ENCODE measurements at places on chromosomes 2 and 18.

DNA sequence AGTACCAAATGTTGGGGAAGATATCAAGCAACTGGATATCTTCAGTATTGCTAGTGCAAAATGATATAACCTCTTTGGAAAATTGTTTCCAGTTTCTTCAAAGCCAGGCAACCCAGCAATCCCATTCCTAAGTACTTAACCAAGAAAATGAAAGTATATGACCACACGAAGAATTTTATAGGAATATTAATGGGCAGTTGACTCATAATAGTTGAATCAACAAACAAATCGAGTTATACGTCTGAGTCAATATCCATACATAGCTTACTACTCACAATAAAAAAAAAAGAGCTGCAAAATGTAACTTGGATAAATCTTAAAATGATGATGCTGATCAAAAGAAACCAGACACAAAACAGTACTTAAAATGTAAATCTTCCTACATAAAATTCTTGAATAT lies 810.4 kb downstream of the METTL4 start:
- peak; percentile 3 for DNase-seq

DNA sequence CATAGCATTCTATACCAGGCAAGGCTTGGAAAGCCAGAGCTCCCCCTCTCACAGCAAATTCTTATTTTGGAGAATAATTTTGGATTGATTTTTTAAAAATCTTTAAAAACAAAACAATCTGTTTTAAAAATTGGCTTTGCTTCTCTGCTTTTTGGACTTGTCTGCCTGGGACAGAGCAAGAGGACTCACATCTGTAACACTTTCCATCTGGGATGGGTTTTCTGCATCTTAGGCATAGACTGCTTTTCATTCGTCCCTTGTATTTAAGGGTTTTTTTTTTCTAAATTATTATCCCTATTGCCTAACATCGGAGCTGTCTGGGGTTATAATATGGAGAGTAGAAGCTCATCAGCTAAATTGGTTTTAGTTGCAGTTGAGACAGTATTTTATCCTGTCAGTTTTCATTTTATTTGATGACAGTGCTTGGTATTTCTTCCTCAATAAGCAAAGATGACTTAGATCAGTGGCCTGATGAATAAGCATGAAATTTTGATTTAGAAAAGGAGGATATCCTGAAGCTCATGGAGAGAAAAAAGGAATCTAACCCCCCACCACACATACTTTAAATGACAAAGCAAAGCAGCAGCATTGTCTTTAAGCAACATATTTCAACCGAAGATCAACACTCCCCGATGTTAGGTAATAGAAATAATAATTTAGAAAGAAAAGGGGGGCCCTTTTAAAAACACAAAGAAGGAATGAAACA lies 2.3 kb upstream of the FZD7 start:
- no peak for DNase-seq

DNA sequence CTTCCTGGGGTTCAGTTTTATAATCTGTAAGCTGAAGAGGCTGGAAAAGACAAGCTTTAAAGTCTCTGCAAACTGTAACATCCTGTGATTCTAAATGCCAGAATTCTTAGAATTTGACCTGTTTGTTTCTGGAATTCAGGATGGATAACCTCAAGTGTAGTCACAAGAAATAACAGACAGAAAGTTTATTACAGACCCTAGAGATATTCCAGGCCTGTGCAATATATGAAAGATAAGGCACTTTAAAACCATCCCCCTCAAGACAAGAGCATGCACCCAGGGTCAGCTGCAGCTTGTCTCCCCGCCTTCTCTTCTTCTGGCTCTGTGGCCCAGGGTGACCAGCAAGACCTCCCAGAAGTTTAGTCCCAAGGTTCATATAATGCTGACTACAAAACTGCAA lies 298.7 kb upstream of the ACVR2A start:
- DNase-seq, result no peak

GRCh38 chr2:97766567-97766966 lies 53.2 kb downstream of the ZAP70 start:
- DNase-seq, result no peak

DNA sequence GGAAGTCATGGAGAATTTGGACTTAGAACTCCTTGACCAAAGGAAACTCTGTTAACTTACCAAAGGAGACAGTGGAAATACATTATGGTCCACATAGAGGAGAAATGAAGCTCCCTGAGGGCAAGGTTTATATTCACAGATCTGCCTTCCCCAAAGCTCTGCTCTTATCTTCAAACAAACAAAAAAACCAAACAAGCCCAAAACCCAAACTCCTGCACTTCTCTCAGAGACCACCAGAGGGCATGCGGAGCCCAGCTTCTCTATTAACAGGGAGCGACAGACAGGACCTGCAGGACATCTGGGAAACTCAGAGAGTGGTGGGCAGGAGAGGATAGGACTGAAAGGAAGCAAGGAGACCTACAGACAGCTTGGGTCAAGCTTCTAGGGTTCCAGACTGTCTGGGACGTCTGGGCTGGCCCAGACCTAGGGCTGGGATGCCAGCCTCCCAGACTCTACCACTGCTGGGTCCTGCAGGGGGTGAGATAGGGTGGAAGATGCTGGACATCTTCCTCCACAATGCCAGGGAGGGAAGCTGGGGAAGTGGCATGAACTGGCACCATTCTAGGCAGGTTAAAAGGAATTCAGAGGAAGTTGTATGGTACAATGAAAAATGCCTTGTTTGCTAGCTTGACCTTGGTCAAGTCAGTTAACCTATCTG lies 4.0 kb upstream of the WNT10A start:
- peak; percentile 83 for DNase-seq

GRCh38 chr2:128412181-128412871 lies 93.7 kb upstream of the HS6ST1 start:
- no peak for DNase-seq

GRCh38 chr2:33047939-33048338 lies 101.2 kb downstream of the LTBP1 start:
- no peak for DNase-seq

DNA sequence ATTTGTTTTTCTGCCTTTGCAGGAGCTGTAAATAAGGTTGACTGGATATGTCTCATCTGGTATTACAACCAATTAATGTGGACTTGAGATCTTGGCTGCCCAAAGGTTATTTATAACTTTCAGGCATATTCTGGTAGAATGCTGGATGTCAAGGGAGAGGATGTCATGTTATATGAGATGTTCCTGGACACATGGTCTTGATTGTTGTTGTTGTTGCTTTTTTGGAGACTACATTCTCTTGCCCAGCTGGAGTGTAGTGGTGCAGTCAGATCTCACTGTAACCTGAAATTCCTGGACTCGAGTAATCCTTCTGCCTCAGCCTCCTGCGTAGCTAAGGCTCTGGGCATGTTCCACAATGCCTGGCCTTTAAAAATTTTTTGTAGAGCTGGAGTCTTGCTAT lies 83.3 kb downstream of the LCLAT1 start:
- no peak for DNase-seq

DNA sequence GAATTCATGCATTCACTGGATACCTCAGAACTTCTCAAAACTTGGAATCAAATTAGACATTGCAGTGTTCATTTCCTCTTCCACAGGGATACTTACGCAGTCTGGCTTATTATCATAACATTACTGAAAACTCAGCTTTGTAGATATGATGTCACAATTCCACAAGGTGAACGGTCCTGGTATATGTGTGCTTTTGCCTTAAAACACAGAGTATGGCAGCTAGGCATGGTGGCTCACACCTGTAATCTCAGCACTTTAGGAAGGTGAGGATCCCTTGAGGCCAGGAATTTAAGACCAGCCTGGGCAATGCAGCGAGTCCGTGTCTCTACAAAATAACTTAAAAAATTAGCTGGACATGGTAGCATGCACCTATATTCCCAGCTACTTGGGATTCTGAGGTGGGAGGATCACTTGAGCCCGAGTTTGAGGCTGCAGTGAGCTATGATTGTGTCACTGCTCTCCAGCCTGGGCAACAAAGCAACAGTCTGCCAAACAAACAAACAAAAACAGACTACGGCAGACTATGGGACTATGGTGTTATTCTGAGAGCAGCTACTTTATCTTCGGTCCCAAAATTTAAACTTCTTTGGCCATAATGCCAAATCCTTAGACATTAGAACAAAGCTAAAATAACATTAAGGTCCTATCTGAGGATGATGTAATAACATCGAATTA lies 1191.9 kb upstream of the SLC39A10 start:
- no peak for DNase-seq

- no peak for DNase-seq
Observed at GRCh38 chr2:16615687-16616615, 49.7 kb downstream of the CYRIA start.

DNA sequence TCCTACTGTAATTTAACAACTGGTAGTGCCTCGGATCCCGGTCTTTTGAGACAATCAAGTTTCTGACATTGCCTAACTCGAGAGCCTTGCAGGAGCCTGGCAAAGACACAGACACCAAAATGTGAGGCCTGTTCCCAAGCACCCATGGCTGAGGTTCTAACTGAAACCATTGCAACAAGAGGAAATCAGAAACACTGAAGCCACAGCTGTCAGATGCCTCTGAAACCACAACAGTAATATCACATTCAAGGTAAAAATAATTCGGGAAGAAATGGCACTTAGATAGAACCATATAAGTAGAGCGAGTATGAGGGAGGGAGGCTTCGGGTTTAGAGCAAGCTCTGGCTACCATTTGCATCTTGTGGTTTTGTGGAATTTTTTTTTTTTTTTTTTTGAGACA lies 285.9 kb downstream of the FBXO15 start:
- no peak for DNase-seq

DNA sequence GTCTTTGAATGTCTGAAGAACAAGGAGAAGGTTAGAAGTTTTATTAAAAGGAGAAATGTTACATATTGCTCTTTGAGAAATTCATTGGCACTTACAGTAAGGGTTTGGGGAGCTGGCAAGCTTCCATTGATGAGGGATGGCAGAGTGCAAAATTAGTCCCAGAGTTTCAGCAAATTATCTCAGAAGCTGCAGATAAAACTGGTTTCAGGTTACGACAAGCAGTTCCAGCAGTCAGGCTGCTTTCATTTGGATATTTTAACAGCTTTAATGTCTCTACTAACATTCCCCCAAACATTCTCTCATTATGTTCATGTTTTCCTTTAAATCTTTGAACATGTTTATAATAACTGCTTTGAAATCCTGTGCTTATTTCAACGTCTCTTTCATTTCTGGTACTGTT lies 153.1 kb downstream of the TTC27 start:
- no peak for DNase-seq

DNA sequence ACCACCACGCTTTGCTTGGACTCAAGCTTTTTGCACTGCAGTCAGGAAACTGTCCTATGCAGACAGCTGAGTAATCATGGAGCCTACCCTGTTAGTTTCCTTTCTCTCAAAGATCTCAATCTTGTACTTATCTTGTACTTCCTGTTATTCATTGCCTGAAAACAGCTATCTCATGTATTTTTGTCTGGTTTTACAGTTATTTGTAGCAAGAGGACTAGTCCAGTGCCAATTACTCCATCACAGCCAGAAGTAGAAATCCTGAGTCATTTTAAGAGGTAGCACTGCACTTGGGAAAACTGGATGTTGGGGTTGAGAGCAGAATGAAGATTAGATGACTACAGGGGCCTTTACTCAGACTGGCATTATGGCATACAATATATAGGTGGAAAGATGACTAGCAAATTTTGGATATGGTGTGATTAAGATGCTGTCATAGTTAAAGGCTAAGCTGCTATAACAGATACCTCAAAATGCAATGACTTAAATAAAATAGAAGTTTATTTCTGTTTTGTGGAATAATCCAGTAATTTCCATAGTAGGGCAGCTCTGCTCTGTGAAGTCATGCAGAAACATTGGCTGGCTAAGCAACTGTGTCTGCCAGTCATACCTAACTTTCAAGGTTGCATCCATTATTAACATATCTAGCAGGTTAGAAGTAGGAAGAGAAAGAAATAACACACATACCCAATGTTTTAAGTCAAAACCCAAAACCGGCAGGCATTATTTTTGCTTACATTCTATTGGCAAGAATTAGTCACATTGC lies 21.1 kb upstream of the CHMP3 start:
- no peak for DNase-seq

- DNase-seq, result no peak
Observed at GRCh38 chr2:9693196-9693491, 62.3 kb upstream of the YWHAQ start.

DNA sequence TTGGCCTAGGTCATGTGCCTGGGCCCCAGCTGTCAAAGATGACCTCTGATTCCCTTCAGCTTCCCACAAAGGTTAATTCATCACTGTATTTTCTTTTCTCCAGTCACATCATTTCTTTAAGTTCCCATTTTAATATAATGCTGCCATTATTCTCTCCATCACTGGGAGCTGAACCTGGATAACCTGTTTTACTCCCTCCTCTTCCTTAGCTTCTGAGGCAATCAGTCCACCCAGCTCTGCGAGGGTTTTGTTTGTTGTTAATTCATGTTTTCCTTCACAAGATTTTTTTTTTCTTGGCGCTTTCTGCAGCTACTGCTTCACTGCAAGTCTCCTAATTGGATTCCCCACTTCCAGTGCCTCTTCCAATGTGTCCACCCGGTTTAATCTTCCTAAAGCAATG lies 5.1 kb upstream of the EML4 start:
- DNase-seq, result no peak

GRCh38 chr2:235059161-235059560 lies 107.3 kb downstream of the SH3BP4 start:
- DNase-seq, result no peak

GRCh38 chr18:10284540-10285282 lies 169.7 kb upstream of the APCDD1 start:
- DNase-seq, result no peak

- peak; percentile 9 for DNase-seq
Observed at GRCh38 chr2:31764169-31764568, 183.4 kb upstream of the SRD5A2 start.

GRCh38 chr2:96924775-96925747 lies 55.2 kb upstream of the SEMA4C start:
- DNase-seq, result no peak

DNA sequence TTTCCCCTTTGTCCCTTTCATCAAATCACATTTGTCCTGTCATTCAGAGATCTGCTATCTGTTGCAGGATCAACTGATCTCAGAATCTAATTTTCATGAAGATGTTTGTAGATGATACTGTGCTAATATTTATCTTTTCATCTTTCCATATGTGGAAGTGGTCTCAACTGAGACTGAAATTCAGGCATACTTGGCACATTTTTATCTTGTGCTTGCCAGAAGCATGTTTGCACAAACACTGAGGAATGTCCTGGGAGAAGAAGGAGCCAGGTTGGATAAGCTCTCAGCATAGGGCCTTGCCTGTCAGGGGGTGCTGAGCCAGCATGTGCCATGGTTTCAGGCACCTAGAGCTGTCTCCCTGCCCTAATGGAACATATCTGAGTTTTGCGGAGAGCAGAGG lies 24.5 kb upstream of the MMADHC start:
- DNase-seq, result no peak

- DNase-seq, result no peak
Observed at GRCh38 chr18:48801728-48802542, 148.8 kb downstream of the SMAD7 start.

DNA sequence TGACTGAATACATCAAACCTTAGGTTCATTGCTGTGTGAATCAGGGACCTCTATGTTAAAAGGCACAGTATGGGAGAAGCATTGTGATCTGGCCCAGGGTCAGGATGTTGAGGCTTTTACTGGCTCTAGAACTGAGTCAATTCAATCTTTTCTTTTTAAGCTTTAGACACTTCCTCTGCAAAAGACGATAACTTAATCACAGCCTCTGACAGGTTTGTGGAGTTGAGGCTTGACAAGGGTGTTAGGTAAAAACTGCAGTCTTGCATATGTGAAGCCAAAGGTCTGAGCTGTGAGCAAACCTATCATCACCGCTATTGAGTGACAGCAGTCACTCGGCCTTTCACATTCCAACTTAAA lies 17.3 kb upstream of the ARHGAP25 start:
- DNase-seq, result no peak

- DNase-seq, result no peak
Observed at GRCh38 chr2:144165599-144166250, 354.2 kb downstream of the ZEB2 start.

GRCh38 chr2:230219419-230220331 lies at the start of gene SP110:
Gene SP110 (minus strand): TSS chr2:230219984. CDS start chr2:230216927, 3,057 bp downstream.
- peak; percentile 78 for DNase-seq
